AG09319 (cell line): ENCODE measurements at places on chromosomes 2 and 18.

GRCh38 chr2:220460257-220460985 lies 833.0 kb downstream of the SLC4A3 start:
- no peak for DNase-seq

DNA sequence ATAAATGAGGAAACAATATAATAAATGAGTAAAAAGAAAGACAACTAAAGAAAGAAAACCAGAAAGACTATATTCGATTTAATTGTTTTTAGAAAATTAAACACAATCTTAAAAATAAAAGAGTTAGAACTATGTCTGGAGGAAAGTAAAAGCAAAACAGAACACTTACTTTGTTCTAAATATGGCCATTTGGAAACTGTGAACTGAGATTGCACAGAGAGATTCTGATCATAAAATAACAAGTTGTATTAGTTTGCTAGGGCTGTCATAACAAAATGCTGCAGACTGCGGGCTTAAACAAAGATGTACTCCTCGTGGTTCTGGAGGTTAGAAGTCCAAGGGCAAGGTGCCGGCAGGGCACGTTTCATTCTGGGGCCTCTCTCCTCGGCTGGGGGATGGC lies 128.1 kb upstream of the AQP4 start:
- no peak for DNase-seq

- no peak for DNase-seq
Observed at GRCh38 chr2:53786352-53786704, 425 bp downstream of the ASB3 start.

GRCh38 chr18:38243291-38243690 lies 677.7 kb upstream of the CELF4 start:
- no peak for DNase-seq

- DNase-seq, result no peak
Observed at GRCh38 chr2:199458806-199459285, 1.1 kb upstream of the SATB2 start.
